Thymus (tissue), 14 donors: ENCODE measurements at places on chromosomes 11 and 22. TPM values are rescaled to one million over a fixed set of nuclear protein-coding genes. Genes with fewer than 3 reads are reported as not detected.

The OR51E2 gene
- 0.57 TPM for polyA plus RNA-seq

DNA sequence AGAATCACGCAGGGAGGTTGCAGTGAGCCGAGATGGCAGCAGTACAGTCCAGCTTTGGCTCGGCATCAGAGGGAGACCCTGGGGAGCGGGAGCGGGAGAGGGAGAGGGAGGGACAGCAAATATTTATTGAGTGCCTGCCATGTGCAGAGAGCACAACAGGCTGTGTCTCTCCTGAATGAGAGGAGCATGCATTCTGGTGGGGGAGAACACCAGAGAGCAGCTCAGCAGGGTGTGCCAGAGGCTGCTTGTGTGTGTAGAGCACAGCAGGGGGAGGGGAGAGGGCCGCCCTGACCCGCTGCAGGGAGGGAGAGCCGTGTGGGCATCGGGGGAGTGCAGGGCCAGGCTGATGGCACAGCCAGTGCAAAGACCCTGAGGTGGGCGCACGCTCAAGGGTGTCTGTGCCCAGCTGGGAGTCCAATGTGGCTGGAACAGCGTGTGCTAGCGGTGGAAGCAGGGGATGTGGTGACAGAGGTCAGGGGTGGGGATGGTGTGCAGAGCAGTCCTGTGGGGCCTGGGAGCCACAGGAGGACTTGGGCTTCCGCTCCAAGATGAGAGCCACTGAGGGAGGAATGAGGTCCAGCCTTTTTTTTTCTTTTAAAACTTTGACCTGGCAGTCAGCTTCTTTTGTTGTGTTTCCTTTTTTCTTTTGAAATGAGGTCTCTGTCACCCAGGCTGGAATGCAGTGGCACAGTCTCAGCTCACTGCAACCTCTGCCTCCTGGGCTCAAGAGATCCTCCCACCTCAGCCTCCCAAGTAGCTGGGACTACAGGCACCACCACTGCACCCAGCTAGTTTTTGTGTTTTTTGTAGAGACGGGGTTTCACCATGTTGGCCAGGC, 12.0 kb downstream of the PPIL2 start:
- no peak for DNase-seq

GRCh38 chr22:48886604-48887393, 940.9 kb downstream of the BRD1 start:
- DNase-seq = no peak

GRCh38 chr22:46008836-46009596, 32.1 kb upstream of the WNT7B start:
- DNase-seq = no peak

DNA sequence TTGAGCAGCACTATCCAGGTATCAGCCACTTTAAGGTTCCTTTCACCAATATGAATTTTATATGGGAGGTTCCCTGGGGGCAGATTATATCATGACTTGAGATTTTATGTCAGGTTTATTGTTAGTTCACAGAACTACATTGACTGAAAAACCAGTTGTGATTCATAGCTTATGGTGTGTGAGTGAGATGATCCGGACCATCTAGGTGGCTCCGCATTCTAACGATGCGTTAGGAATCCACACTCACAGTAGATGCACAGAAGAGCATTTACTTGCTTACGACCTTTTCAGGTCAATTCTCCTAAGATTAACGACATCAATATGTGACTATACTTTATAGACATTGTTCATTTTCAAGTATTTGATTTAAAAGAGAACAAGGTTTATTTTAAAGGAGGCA, 984.3 kb upstream of the CCDC90B start:
- DNase-seq = no peak

- DNase-seq = no peak
Measured at GRCh38 chr11:74102321-74102720, 68.5 kb downstream of the C2CD3 start.

DNA sequence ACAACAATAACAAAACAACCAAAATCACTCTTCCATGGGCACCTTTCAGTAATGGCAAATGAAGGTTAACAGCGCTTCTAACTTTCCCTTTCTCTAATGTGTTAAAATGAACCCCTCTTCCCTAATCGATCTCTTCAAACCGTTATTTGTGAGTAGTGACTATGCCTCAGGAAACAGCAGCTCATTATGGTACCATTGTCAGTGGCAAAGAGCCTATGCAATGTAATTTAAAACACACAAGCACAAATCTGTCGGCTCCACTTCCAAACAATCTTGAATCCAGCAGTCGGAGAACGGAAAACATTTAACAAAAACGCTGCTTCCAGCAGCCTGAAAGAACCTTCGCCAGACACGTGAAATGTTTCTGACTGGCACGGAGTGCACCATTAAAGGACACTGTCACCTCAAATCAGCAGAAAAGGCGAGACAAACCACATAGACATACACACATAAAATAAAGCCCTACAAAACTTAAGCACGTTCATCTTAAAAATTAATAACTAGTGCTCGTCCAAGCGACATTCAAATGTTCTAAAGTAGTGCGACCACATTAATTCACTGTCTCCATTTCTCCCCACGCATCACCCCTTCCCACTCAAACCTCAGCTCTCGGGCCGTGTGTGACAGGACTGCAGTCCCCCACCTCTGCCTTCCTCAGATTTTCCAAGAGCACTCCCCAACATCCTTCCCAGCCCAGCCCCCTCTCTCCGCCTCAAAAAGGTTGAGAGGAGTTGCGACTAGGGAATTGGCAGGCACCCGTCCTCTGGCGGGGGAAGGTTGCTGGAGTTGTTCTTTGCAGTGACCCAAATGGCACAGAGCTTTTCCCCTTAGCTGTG, 748 bp downstream of the RAB30 start:
- DNase-seq = peak; percentile 7

The CTSF gene
- polyA plus RNA-seq = 17.6 TPM

The NAV2 gene
- polyA plus RNA-seq = 5.8 TPM

DNA sequence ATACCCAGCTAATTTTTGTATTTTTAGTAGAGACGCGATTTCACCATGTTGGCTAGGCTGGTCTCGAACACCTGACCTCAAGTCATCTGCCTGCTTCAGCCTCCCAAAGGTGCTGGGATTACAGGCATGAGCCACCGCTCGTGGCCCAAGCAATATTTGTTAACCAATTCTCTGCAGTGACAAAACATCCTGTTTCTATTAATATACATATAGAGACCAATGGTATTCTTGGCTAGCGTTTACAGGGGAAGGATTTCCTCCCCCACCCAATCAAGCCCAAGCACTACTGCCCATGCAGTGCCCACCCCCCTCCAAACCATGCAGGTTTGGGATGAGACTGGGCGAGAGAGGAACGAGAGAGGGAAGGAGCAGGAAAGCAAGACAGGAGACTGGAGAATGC, 53.1 kb downstream of the APOL3 start:
- DNase-seq = no peak

- no peak for DNase-seq
Measured at GRCh38 chr11:40338739-40339138, 1120.7 kb downstream of the LRRC4C start.

The MMP12 gene
- polyA plus RNA-seq = 12.5 TPM

The SERPING1 gene
- 164 TPM for polyA plus RNA-seq

- no peak for DNase-seq
Measured at GRCh38 chr11:16807306-16807705, 68.9 kb downstream of the C11orf58 start.

DNA sequence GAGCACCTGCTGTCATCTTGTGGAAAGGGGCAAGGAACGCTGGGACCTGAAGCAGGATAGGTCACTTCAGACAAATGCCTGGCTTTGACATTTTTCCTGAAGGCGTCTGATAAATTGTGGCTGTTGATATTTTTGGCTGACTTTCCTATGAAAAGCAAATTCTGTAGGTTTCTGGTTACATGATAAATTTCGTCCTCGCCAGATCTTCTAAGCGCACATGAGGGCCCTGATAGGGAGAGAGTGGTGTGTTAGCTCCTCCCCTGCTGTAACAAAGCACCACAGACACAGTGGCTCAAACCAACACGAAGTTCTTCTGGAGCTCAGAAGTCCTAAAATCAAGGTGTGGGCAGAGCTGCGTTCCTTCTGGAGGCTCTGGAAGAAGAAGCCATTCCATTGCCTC, 19.6 kb downstream of the APOL4 start:
- no peak for DNase-seq
